Common myeloid progenitor, CD34-positive (primary cell): ENCODE measurements at places on chromosomes 16 and 17.

DNA sequence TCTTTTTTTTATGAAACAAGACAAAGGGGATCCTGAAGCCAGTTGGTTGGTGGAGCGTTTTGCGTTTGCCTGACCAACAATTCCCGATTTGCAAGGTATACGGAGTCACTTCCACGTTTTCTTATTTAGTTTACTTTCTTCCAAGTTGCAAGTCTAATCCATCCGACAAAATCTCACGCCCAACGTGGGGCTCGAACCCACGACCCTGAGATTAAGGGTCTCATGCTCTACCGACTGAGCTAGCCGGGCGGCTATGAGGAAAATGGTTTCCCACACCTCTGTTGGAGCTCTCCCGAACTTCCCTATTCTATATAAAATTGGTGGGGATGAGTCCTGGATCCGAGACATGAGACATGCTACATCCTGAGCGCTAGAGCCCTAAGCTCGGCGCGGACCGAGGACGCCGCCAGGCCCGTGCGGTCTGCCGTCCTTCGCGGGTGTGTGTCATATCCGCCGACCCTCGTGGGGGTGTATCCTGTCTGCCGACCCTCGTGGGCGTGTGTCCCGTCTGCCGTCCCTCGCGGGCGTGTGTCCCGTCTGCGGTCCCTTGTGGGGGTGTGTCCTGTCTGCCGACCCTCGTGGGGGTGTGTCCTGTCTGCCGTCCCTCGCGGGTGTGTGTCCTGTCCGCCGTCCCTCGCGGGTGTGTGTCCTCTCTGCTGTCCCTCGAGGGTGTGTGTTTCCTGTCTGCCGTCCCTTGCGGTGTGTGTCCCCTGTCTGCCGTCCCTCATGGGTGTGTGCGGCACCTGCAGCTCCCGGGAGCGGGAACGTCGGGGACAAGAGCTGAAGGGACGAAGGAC, 22.6 kb downstream of the ZNF213 start:
- DNase-seq = peak; percentile 91

DNA sequence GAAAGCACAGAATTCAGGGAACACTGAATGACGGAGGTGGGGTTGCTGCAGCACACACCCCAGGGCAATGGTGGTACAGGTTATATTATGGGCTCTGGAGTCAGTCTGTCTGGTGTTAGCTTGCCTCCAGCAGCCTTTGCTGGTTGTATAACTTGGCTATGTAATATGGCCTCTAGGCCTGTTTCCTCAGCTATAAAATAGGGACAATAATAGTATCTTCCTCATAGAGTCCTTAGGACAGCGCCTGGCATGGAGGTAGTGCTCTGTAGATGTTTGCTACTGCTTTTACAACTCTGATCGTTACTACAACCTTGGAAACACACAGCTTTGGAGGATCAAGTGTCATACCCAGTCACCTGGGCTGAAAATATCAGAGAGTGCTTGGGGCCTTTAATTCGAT, 31.5 kb downstream of the GTF3C1 start:
- DNase-seq = no peak

DNA sequence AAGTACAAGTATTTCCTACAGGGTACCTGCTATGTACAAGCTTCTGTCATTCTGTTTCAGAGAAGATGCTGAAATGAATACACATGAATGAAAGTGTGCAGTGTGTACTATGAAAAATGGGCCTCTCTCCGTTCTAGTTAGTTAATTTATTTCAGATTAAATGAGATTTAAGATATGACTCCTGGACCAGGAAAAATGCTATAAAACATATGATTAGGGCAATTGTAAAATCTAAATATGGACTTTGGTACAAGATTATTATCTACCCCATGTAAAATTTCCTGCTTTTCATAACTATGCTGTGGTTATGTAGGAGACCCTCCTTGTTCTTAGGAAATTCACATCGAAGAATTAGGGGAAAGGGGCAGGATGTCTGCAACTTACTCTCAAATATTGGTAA, 28.9 kb downstream of the MYO1D start:
- no peak for DNase-seq

- no peak for DNase-seq
Measured at GRCh38 chr17:74211141-74211911, 2.0 kb upstream of the TTYH2 start.

DNA sequence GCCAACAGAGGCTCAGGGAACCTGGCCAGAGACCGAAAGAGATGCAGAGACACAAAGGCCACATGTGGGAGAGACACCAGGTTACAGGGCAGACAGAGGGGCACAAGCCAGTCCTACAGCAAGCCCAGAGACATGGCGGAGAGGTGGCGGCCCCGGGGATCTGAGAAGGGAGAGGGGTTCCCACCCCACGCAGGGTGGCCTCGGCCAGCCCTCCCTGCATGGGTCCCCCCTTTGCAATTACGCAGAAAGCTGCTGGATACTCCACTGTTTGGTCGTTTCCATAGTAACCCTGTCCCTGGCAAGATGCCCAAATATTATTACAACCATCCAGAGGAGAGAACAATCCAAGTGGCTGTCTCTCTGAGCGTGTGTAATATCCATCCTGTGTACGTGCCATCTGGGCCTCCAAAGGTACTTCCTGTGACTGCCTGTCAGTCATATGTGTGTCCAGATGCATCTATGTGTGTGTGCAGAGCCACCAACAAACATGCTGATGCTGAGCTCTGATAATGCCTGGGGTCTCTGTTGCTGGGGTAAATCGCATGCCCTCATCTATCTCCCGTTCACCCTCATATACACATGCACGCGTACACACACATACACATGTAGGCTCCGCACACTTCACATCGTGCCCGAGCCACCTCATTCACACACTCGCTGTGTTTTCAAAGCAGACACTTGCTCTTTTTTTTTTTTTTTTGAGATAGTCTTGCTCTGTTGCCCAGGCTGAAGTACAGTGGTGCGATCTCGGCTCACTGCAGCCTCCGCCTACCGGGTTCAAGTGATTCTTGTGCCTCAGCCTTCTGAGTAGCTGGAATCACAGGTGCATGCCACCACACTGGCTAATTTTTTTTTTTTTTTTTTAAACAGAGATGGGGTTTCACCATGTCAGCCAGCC, 5.5 kb downstream of the PCGF2 start:
- no peak for DNase-seq

- DNase-seq = no peak
Measured at GRCh38 chr16:27333549-27333948, 19.8 kb downstream of the IL4R start.

DNA sequence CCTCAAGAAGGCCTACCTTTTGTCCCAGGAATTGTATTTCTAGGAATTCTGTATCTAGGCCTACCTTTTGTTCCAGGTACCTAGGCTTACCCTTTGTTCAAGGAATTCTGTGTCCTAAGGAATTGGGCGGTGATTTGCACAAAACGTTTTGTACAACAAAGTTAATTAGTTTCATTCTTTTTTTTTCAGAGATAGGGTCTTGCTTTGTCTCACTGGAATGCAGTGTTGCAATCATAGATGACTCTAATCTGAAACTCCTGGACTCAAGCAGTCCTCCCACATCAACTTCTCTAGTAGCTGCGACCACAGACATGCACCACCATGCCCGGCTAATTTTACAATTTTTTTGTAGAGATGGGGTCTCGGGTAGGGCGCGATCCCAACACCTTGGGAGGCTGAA, 7.0 kb downstream of the CDR2L start:
- no peak for DNase-seq

DNA sequence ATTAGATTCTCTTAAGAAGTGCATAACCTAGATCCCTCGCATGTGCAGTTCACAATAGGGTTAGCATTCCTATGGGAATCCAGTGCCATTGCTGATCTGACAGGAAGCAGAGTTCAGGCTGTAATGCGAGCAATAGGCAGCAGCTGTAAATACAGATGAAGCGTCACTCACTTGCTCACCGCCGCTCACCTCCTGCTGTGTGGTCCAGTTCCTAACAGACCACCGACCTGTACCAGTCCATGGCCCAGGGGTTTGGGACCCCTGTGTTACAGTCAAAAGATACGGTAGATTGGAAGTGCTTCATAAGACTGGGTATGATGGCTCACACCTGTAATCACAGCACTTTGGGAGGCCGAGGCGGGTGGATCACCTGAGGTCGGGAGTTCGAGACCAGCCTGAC, 2.8 kb downstream of the STAT5A start:
- DNase-seq = no peak

DNA sequence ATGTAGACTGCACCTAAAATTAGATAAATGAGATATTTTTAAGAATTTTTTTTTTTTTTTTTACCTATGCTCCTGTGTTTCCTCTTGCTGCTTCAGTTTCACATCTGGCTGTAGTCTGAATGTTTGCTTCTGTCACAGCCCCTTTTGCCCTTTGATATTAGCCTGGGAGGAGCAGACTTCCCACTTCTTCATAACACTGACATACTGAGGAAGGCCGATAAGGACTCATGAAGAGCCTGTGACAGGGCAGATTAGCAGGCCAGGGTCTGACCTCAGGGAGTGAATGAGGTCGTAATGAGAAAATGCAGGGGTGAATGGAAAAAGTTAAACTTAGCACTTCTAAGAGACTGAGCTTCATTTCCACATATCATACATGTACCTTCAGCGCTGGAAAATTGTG, at the start of gene SLFN14:
SLFN14 (minus strand) TSS at position 117 of the 400 bp plus-strand sequence. CDS start 2,757 bp downstream, outside the sequence.
- peak; percentile 96 for DNase-seq

GRCh38 chr16:85913141-85913601, 14.2 kb downstream of the IRF8 start:
- DNase-seq = no peak

DNA sequence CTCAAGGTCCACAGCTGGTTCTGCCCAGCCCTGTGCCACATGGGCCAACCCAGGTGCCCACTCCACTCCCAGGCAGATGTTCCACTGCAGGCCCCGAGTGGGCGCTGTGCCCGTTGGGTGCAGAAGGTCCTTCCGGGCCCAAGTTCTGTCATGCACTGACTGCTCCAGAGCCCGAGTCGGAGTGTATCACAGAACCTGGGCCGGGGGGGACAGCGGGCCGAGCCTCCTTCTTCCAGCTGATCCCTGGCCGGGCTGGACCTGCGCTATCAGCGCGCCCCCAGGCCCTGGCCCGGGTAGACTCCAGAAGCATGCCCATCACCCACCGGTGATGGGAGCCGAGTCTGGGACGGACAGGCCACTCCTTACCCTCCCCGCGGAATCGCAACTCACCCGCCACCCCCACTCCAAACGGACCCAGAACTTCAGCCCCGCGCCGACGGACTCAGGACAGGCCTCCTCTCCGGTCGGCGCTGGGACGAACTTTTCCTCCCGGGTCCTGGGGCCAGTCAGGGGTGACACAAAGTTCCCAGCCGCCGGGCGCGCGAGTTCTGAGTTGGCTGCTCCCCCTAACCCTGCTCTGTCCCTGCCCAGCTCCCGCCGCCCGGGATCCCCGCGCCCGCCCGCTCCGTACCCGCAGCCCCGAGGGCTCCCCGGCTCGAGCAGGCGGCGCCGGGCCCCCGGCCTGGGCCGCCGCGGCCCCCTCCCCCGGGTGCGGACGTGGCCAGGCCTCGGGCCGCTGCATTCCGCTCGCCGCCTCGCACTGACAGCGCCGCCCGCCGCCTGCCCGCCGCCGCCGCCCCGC, at the start of gene COPZ2:
COPZ2 (minus strand) TSS at position 762 of the 802 bp plus-strand sequence; CDS start at position 742, 20 bp downstream.
- peak; percentile 51 for DNase-seq

- DNase-seq = no peak
Measured at GRCh38 chr17:613725-614124, 100.9 kb downstream of the VPS53 start.

GRCh38 chr17:50185631-50186471, 15.6 kb downstream of the COL1A1 start:
- DNase-seq = no peak

DNA sequence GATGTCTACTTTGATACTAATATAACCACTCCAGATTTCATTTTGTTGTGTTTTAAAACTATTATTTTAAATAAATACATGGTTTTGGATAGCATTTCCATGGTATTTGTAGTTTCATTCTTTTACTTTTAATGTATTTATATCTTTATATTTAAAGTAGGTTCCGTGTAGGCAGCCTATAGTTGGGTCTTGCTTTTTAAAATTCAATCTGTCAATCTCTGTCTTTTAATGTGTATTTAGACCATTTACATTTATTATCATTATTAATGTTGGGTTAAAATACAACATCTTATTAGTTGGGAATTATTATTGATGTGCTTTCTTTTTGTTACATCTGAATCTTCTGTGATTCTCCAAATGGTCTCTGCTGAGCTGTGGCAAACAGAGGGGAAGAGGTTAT, 412.1 kb downstream of the NPIPA7 start:
- no peak for DNase-seq

DNA sequence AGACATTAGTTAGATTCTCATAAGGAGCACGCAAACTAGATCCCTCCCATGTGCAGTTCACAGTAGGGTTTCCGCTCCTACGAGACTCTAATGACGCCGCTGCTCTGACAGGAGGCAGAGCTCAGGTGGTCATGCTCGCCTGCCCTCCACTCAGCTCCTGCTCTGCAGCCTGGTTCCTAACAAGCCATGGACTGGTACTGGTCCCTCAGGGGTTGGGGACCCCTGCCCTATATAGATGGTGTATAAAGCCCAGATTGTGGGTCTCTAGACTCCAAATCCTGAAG, 52.1 kb upstream of the LYRM9 start:
- no peak for DNase-seq

DNA sequence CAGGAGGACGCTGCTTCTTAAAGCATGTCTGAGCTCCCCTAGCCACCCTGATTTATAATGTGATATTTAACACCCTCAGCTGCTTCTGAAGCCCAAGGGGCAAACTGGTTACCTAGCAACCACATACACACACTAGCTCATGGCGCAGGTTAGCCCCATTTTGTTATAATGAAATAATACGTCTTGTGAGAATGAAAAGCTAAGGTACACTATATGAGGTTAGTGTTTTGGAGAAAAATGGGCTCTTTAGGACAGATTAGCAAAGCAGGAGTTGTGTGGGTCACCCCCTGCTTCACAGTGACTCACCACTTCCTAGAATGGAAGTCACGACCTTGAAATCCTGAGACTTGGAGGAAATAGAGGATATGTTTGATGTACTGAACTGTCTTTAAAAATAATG, 404.8 kb upstream of the HSBP1 start:
- no peak for DNase-seq

GRCh38 chr16:85107083-85107482, 5.2 kb downstream of the CIBAR2 start:
- no peak for DNase-seq

GRCh38 chr16:88883117-88883895, 16.8 kb upstream of the PABPN1L start:
- DNase-seq = no peak

DNA sequence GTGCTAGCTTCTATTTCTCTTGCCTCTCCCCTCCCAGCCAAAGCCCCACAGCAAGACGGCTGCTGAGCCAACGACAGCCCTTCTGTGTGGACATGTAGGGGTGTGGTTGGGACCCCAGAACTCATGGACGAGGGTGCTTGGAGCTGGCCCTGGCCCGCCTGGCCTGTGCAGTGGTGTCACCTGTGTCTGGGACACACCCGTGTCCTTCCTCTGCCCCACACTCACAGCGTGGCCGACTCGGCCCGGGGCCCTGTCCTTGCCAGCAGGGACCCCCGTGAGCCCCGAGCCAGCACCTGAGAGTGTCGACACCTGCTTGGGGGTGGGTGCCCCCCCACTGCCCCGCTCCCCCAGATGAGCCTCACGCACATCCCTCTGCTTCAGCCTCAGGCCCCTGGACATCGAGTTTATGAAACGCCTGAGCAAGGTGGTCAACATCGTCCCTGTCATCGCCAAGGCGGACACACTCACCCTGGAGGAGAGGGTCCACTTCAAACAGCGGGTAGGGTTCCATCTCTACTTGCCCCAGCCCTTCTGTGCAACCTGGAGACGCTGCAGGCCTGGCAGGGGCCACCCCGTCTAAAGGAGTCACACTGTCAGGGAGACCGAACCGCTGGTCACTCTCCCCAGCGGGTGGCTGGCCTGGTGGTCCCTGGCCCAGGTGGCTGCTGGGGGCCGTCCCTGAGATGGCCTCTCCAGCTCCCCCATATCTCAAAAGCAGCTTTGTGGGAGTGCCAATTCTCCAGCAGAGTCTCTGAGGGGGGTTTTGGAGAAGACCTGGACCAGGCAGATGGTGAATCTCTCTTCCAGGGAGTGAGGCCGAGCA, 349.8 kb downstream of the SEC14L1 start:
- DNase-seq = no peak
